Spleen (tissue), 13 donors: ENCODE measurements at places on chromosomes 4 and X.

DNA sequence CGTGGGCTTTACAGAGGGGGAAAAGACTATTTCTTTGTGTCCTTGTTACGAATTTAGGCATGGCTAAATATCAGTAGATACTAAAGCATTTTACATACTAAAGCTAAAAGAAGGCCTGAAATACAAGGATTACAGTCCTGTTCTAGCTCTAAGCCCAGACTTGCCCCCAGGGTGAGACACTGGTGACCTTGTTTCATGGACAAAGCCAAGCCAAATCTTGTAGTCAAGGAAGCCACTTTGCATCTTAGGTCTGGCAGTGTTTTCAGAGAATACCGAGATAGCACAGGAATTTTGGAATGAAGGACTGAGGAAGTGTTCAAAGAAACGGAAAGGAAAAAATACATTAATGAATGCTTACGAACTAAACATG lies 733 bp upstream of the G3BP2 start:
- DNase-seq = no peak

- no peak for DNase-seq
Observed at GRCh38 chr4:11166034-11166433, 262.7 kb downstream of the HS3ST1 start.

- no peak for DNase-seq
Observed at GRCh38 chrX:72294497-72294896, 11.2 kb downstream of the CITED1 start.

- no peak for DNase-seq
Observed at GRCh38 chr4:132818091-132818490, 331.0 kb upstream of the PCDH10 start.

- DNase-seq = no peak
Observed at GRCh38 chr4:109562457-109563239, 2.6 kb downstream of the MCUB start.

DNA sequence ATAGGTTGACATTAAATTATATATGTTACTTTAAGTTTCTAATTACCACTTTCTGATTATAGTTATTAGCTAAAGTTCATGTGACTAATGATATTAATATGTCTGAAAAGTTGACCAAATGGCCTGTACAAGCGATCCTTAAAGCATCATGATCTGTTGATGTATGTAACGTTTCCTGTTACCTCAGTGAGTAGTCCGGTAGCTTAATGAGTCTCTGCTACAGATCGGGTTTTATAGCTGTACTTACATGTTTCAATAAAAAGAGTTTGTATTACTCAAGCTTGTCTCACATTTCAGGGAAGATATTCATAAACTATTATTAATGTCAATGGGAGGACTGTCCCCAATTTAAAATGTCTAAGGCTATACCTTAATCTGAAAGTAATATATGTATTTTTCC lies 246.3 kb downstream of the PPP3CA start:
- DNase-seq = no peak

DNA sequence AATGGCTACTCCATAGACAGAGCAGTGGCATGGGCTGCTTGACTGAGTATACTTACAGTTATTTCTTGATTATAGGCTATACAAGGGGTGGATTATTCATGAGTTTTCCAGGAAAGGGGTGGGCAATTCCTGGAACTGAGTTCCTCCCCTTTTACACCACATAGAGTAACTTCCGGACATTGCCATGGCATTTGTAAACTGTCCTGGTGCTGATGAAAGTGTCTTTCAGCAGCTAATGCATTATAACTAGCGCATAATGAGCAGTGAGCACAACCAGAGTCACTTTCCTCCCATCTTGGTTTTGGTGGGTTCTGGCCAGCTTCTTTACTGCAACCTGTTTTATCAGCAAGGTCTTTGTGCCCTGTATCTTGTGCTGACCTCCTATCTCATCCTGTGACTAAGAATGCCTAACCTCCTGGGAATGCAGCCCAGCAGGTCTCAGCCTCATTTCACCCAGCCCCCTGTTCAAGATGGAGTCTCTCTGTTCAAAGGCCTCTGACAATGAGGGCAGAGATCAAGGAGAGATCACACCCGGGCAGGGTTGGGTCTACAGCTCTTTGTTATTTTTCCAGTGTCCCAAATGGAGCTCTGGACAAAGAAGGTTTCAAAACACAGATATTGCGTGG lies 468.4 kb upstream of the PRKX start:
- no peak for DNase-seq
